ENCODE measurements at places on chromosomes 3 and 15.

DNA sequence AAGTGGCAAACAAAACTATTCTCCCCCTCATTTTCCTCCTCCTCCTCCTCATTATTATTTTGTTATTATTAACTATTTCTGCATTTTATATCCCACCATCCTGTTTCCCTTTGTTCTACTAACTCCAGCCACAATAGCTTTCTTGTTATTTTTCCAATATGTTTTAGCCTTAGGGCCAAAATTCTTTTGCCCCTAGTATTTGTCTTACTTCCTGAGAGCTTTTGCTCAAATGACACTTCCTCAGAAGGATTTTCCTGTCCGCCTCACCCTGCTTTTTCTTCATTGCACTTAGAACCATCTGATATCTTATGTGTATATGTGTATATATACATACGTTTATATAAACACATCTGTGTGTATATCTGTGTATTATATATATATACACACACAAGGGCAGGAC is 32.7 kb upstream of the NUDT16 start:
- no peak for DNase-seq

DNA sequence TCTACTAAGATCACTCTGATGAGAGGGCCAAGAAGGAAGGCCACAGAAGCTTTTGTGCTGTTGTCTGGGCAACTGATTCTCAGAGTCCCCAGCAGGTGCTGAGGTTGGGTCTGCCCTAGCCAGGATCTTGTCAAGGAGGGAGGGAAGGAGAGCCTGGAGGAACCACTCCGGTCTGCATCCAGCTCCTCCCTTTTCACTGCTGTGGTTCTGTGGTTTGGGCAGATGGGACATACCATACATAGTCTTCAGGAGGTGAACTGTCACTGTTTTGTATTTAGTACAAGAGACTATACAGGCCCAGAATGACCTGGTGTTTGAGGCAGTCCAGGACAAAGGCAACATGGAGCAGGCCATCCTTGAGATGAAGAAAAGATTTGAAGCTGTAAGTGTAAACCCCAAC is 21.9 kb downstream of the C3orf62 start:
- DNase-seq: no peak

GRCh38 chr3:192608726-192609600 is 118.4 kb downstream of the FGF12 start:
- no peak for DNase-seq

GRCh38 chr15:87707566-87708130 is 548.9 kb downstream of the NTRK3 start:
- DNase-seq: no peak

DNA sequence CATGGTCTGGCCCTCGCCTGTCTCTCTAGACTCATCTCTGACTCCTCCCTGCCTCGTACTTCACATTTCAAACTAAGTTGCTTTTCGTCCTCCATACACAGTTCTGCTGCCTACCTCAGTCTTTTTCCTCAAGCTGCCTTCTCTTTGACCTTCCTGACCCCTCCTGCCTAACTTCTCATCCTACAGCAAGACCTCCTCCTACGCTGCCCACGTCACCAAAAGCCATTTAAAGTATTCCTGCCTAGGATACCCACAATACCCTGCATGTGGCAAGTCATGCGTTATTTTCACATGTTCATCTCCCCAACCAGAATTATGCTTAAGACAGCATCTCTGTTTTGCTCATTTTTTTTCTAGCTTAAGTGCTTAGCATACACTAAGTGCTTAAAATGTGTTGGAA is 56.7 kb downstream of the LHFPL4 start:
- no peak for DNase-seq

DNA sequence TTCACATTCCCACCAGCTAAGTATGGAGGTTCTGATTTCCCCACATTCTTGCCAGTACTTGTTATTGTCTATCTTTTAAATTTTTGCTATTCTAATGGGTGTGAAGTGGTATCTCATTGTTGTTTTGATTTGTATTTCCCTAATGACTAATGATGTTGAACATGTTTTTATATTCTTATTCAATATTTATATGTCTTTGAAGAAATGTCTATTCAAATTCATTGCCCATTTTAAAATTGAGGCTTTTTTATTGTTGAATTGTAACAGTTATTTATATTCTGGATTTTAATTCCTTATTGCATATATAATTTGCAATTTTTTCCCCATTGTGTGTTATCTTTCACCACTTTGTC is 255.3 kb downstream of the EDEM1 start:
- DNase-seq: no peak

- DNase-seq: no peak
Observed at GRCh38 chr15:66572146-66572545, 6.3 kb upstream of the LCTL start.

DNA sequence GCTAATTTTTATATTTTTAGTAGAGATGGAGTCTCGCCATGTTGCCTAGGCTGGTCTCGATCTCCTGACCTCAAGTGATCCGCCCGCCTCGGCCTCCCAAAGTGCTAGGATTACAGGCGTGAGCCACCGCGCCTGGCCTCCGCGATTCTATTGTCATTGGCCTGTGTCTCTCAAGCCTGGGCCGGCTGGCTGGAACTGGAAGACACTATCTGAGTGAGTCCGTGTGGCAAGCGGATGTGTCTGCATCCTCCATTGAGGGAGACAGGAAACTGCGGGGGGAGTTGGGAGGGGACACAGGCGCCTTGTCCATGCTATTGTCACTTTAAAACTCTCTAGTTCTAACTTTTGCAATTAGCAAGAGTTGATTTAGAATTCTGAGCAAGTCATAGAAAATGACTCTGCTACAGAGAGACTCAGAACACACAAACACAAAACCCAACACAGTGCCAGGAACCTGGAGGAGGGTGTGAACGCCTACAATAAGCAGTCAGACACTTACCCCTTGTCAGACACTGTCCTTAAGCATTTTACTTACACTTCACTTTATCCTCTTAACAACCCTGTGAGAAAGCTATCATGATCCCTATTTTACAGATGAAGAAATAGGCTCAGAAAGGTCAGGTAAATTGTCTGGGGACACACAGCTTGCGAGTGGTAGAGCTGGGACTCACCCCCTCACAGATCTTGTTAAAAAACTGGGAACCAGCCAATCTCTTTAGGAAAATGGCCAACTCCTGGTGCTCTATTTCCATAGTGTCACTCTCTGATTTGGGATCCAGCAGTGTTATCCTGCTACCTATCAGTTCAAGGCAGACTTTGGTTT is 38.7 kb downstream of the ANP32A start:
- no peak for DNase-seq

GRCh38 chr15:89015412-89016097 is 72.7 kb upstream of the ABHD2 start:
- no peak for DNase-seq

DNA sequence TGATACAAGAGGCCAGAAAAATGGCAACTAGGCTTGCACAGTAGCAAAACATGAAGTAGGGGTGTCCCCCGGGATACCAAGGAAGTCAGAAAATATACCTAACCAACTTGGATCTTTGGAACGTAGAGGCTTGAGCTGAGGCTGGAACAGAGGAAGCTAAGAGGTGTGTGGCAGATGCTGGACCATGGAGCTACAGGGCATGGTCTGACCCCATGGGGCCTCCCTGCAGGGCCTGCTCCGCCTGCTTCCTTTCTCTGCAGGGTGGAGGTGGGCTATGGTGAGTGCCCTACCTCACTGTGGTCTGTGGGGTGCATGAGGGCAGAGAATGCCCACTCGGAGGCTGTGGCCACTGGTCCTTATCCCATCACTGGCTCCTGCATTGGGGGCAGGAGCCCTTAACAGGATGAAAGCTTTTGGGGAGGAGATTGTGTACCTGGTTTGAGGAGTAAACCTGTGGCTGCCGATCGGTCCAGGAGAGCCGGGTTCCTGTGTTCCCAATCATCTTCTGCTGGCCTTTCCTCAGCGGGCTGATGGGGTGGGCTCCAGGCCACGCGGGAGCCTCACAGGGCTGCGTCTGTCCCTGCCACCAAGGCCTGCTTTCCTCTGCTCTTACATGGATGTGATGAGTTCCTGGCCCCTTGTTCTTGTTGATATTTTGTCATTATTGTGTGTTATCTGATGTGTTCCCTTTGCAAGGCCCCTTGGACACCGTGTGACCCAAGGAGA is 96.8 kb downstream of the OCA2 start:
- no peak for DNase-seq

- DNase-seq: no peak
Observed at GRCh38 chr3:5012367-5012766, 33.1 kb downstream of the BHLHE40 start.

DNA sequence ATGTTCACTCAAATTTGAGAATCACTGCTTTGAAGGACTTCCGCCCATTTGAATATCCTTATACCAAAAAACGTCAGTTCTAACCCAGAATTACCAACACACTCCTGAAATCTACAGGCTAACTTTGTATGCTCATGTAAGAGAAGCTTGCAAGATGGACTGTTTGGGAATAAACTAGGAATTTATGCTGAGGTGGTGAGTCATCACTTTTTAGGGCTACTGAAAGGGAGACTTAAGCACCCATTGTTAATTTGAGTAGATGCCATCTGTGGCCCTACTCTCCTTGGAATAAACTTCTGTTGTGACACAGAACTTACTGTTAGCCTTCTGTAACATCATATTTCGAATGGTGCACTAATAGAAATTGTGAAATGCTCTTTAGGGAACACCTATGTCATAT is 74.6 kb downstream of the FGF12 start:
- no peak for DNase-seq

DNA sequence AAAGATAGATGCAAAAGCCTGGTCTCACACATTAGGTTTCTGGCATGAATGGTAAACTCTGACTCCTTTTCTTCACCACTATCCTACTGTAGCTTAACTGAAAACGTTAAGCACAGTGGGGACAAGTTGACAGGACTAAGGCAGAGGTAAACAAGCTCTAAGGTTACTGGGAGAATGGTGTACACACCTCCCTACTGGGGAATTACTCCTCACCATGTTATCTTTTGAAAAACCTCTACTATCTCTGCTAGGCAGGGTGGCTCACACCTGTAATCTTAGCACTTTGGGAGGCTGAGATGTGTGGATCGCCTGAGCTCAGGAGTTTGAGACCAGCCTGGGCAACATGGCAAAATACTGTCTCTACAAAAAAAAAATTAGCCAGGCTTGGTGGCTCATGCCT is 29.1 kb downstream of the IP6K1 start:
- no peak for DNase-seq

GRCh38 chr3:88936831-88937230 is 170.6 kb upstream of the EPHA3 start:
- no peak for DNase-seq

DNA sequence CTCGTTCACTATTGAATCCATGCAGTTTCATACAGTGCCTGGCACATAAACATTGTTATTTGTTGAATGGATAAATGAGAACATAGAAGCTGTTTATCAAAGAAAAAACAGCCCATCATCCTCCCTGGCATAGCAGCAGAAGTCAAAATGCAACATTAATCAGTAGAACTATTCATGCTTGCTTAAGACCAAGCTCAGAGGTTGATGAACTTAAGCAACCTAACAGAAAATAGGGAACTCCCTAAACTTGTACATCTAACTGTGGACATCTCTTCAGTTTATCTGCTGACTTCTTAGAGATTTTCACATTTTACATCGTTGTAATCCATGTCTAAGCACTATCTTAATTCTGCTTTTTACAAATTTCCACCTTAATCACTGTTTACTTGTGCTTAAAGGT is 29.2 kb downstream of the SENP8 start:
- no peak for DNase-seq

DNA sequence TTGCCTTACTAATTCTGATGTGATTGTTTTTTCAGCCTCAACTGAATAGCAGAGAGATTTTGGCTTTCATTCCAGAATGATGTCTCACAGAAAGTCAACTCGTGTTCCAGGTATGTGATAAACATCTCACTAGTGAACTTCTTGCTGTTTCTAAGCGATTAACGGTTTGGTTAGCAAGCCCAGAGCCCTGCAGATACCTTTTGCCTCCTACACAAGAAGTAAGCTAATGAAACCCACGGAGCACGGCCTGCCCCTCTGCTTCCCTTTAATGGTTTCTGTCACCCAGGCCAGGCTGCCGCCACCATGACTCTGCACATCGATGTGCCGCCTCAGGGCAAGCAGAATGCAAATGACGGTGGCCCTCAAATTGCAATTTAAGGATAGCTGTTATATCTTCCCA is 155.9 kb upstream of the ICE2 start:
- no peak for DNase-seq

DNA sequence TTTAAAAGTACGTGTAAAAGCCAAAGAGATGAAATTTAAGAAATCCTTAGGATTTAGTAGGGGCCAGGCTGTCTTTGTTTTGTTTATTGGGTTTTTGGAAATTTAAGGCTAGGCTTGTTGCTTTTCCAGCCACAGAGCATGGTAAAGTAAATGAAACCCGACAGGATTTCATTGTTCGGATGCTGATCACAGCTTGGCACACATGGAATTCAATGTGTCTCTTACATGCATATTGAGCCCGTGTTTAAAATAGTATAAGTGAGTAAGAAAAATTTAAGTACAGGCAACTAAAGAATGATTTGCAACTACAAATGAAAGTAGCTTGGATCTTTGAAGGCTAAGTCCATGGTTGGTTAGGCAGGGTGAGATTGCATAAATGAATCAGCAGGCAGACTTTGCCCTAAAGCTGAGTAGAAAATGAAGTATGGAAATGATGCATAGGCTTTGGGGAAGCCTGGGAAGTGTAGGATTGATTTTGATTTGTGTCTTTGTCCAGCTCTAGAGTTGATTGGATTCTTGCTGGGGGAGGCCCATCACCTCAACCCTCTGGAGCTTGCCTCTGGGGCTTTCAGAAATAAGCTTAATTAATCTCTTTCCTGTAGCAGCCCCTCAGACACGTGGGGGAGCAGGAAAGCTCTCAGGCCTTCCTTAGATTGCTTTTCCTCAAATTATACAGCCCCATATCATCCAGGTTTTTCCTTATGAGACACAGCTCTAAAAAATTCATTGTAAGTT is 68.2 kb upstream of the ADAMTSL3 start:
- no peak for DNase-seq

DNA sequence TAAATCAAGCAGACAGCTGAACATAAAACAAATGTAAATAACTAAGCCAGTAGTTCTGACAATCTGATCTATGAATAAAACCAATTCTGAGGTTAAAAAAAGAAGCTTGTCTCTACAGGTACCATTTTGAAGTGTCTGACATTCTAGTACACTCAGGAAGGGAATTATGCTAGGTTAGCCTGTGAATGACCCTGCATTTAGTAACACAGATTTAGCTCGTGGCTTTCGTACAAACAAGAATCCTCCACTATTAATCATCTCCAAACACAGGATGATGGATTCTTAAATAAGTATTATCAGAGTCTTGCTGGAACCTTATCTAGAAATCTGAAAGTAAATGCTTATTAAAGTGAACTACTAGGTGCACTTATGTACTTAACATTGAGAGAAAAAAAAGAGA is 1120.1 kb downstream of the ROBO1 start:
- no peak for DNase-seq

GRCh38 chr3:14330508-14330907 is 71.9 kb upstream of the SLC6A6 start:
- no peak for DNase-seq

- DNase-seq: no peak
Observed at GRCh38 chr3:42511201-42511600, 8.8 kb downstream of the VIPR1 start.

- no peak for DNase-seq
Observed at GRCh38 chr3:143255739-143256138, 136.2 kb downstream of the CHST2 start.

GRCh38 chr3:17747174-17747889 is 4.9 kb upstream of the TBC1D5 start:
- no peak for DNase-seq

- DNase-seq: no peak
Observed at GRCh38 chr15:82143390-82144385, 97.9 kb upstream of the MEX3B start.

All from CD4-positive, alpha-beta T cell treated with Interleukin-6 at 100 ng/mL for 8 hours (primary cell).